ENCODE measurements at places on chromosomes 2 and 18. TPM values are rescaled to one million over a fixed set of nuclear protein-coding genes. Genes with fewer than 3 reads are reported as not detected.

DNA sequence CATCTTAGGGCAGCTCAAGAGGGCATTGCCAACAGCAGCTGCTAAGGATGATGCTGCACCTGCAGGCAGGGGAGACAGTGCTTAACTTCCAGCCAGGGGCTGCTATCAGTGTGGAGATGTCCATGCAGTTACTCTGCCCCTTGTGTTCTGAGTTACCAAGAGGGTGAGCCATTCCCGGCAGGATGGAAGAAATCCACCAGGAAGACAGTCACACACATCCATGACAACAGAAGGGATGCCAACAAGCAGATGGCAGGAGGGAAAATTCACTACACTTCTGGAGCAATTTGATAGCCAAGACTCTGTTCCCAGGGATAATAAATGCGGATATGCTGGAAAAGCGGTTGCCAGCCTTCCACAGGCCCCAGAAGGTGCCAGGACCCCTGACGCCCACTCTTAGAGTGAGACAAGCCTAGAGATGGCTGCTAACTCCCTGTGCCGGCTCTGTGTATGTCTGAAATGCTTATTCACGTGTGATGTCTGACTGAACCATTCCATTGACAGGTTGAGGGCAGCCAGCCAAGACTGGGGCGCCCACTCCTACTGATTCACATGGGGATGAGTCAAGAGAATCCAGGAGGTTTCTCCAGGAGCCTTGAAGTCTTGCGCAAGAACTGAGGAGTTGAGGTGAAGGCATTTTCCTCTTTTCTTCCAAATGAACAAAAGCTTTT, 24.5 kb downstream of the LOXHD1 start:
- no peak overlapping the region for H3K27ac ChIP-seq
- DNase-seq = no peak
- peaks cover 6% of the 10 kb centered on the region for H3K27me3 ChIP-seq
- no peak overlapping the region for H3K4me3 ChIP-seq
- no peaks in the 10 kb centered on the region for H3K4me1 ChIP-seq
- H3K36me3 ChIP-seq = no peaks in the 10 kb centered on the region

- H3K27me3 ChIP-seq = no peaks in the 10 kb centered on the region
- DNase-seq = no peak
- H3K4me1 ChIP-seq = no peaks in the 10 kb centered on the region
Observed at GRCh38 chr2:58645017-58645416, 403.9 kb upstream of the FANCL start.

- no peak overlapping the region for H3K27ac ChIP-seq
- DNase-seq = no peak
- H3K4me3 ChIP-seq = no peak overlapping the region
- no peaks in the 10 kb centered on the region for H3K36me3 ChIP-seq
Observed at GRCh38 chr2:113255140-113256070, 23.3 kb downstream of the PAX8 start.

- DNase-seq = no peak
- no peak overlapping the region for H3K27ac ChIP-seq
- no peaks in the 10 kb centered on the region for H3K27me3 ChIP-seq
- no peaks in the 10 kb centered on the region for H3K36me3 ChIP-seq
- no peaks in the 10 kb centered on the region for H3K4me1 ChIP-seq
- H3K4me3 ChIP-seq = no peak overlapping the region
Observed at GRCh38 chr2:33559328-33559727, 39.8 kb downstream of the FAM98A start.

DNA sequence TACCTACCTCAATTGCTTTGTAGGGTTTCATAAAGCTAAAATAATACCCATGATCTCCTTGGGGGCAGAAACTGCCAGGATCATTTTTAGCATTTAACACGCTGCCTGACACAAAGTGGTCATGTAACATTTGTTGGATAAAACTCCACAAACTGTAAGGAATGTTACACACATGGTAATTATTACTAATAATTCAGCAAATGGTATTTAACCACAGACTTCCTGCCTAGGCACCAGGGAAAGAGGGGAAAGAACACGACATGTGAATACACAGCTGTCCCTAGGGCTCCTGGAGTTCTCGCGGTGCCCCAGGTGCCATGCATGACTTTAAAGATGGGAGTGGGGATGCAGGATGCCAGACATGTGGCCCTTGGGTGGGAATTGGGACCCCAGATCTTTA, 43.5 kb downstream of the ASAP2 start:
- no peak for DNase-seq
- H3K27me3 ChIP-seq = no peaks in the 10 kb centered on the region
- no peak overlapping the region for H3K27ac ChIP-seq
- H3K4me3 ChIP-seq = no peak overlapping the region

DNA sequence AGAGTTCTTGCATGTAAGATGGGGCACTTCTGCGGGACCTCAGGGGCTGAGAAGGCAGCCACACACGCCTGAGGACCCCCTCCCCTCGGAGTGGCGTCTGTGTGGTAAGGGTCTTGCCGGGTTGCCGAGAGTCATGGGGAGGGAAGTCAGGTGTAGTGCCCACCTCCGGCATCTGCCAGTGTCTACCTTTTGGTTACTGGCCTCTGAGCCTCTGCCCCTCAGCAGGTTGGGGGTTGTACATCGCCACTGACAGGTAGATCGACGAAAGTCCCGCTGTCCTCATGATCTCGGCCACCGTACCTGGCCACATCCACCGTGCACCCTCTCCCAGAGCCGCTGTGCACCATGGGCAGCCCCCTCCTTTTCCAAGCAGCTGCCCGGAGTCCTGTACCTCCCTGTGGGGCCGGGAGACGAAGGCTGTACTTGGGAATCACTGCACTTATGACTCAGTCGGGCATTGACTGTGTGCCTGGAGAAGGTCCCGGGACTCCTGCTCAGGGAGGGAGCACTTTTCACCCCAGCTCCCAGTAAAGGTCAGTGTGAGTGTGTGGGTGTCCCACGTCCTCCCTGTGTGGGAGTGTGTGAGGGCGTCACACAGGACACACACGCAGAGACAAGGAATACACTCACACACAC, 332.4 kb upstream of the MYT1L start:
- H3K4me1 ChIP-seq = peaks cover 4% of the 10 kb centered on the region
- peaks cover 6% of the 10 kb centered on the region for H3K27me3 ChIP-seq
- no peak overlapping the region for H3K27ac ChIP-seq
- H3K4me3 ChIP-seq = no peak overlapping the region
- DNase-seq = no peak

DNA sequence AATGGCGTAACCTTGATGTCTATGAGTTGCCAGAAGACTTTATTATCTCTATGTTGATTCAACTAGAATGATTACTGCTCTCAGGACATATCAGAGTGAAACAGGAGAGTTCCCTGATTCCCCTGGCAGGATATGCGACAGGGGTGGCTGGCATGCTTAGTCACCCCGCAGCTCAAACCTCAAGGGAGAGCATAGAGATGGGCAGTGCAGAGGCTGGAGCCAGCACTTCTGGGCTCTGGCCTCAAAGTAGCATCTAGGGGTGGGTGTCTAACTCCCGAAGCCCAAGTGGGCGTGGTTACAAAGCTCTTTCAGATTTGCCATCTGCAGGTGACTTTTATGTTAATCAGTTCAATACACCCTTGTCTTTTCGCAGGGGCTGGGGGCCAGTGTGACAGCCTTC, 391.6 kb downstream of the ADCYAP1 start:
- H3K4me3 ChIP-seq = no peak overlapping the region
- H3K36me3 ChIP-seq = no peaks in the 10 kb centered on the region
- no peak overlapping the region for H3K27ac ChIP-seq
- no peak for DNase-seq

DNA sequence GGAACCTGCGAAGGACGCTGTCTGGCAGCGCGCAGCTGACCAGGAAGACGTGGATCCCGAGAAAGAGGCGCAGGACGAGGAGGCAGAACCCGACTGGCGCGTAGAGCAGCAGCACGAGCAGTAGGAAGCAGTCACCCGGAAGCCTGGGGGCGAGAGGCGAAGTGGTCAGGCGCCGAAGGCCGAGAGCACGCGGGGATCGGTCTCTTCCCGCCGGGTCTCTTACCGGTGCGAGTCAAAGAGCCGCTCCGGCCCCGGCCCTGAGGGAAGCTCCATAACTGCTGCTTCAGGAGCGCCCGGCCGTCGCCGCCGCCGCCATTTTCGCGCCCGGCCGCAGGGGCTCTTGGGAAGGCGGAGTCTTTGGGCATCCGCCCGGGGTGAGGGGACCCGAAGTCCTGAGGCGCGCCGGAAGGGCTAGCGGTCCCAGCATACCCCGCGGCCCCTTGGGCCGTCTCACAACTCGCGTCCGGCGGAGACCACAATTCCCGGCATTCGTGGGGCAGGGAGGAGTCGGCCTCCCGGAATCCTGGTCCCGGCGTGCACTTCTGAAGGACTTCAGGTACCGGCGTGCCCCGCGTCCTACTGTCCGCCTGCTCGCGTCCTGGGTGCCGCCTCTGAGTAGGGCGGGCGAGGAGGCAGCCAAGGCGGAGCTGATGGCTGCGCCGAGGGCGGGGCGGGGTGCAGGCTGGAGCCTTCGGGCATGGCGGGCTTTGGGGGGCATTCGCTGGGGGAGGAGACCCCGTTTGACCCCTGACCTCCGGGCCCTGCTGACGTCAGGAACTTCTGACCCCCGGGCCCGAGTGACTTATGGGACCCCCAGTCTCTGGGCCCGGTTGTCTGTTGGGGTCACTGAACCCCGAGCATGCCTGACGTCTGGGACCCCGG, at the start of the genes AUP1 and HTRA2:
AUP1 (minus strand) TSS at position 350 of the 882 bp plus-strand sequence; CDS start at position 273, 77 bp downstream.
HTRA2 (plus strand) TSS at position 577 of the 882 bp plus-strand sequence; CDS start at position 651, 74 bp downstream.
- DNase-seq = peak; percentile 95
- H3K36me3 ChIP-seq = peaks cover 14% of the 10 kb centered on the region
- H3K4me3 ChIP-seq = peak within 1 kb of the TSS; percentile 98
- H3K27me3 ChIP-seq = no peaks in the 10 kb centered on the region
- H3K27ac ChIP-seq = peak within 1 kb of the TSS; percentile 97

Gene DYNAP
- total RNA-seq = not detected

Gene RABL2A
- total RNA-seq = 56.2 TPM

Gene FHL2
- total RNA-seq = 3.0 TPM

Gene LOXHD1
- total RNA-seq = 0.33 TPM

Measured in progenitor cell of endocrine pancreas (in vitro differentiated cells).